ENCODE measurements at places on chromosomes 6 and 20.

- no peak for DNase-seq
Measured at GRCh38 chr6:135104199-135104598, 49.6 kb upstream of the HBS1L start.

DNA sequence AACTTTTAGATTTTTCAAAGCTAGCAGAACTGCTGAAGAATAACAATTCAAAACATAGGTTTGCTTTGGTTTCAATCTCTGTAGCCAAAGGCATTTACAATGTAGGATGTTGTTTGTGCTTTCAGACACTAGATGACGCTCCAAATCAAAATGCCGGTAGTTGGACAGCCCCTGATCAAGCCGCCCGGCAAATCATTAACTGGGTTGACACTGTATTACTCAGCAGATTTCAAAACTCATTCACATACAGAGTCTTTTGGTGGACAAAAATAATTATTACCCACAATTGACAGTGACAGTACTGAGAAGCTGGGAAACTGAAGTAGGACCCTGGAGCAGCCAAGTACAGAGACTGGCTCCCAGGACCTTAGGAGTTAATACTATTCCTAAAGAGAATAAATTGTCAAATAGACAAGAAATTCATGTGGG lies 21.3 kb upstream of the HFE start:
- DNase-seq: no peak

DNA sequence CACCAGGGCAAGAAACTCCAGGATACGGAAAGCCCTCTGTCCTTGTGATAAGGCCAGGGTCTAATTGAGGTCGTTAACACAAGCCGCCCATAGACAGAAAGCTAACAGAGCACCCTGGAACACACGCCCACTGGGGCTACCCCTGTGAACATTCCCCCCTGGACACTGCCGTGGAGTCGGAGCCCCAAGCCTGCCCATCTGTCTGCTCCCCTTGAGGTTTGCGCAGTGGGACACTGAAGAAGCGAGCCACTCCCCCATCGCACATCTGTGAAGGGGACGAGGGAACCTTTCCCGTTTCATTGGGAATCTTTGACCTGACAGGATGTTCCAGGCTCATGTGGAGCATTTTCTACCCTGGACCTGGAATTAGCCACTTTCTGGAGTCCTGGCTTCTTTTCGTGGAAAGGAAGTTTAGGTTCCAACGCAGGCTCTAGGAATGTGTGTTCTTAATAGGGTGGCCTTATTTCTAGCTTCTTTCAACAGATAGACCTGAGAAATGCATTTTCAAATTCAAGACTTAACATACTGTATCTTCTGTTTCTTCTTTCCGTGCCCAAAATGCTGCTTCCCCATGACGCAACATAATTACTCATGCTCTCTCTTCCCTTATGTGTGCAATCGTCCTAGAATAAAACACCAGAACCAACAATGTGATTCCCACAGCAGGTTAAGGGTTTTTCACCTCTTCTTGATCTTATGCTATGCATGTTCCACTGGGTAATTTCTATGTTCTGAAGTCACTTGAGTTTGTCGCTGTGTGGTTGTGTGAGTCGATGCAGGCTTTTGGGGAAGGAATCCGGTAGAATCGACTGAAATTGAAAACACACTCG lies 161.1 kb downstream of the ERMARD start:
- DNase-seq: no peak

- DNase-seq: no peak
Measured at GRCh38 chr6:27426045-27426620, 37.6 kb downstream of the ZNF391 start.

DNA sequence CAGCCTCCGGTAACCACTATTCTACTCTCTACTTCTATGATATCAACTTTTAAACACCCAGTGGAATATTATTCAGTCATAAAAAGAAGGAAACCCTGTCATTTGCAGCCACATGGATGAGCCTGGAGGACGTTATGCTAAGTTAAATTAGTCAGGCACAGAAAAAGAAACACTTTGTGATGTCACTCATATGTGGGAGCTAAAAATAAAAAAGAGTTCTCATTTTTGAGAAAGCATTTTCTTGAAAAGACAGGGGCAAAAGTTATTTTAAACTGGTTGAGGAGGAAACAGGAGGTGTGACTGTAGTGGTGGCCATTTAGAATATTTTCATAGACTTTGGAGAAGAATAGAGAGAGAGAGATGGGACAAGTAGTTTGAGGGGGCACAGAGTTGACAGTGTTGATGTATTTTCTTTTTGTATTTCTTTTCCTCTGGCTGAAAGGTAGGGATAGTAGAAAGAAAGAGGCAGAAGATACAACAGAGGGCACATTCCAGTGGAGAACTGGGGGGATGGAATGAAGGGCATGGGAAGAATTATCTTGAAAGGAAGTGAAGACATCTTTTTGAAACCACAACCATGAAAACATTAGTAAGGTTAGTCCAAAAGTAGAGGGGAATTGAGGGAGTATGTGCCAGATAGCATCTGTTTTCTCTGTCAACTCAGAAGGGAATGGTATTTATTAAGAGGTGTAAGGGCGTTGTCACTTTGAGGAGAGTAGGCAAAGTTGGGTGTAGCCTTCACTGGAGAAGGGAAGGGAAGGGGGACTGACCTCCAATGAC lies 181.3 kb upstream of the GMDS start:
- no peak for DNase-seq

DNA sequence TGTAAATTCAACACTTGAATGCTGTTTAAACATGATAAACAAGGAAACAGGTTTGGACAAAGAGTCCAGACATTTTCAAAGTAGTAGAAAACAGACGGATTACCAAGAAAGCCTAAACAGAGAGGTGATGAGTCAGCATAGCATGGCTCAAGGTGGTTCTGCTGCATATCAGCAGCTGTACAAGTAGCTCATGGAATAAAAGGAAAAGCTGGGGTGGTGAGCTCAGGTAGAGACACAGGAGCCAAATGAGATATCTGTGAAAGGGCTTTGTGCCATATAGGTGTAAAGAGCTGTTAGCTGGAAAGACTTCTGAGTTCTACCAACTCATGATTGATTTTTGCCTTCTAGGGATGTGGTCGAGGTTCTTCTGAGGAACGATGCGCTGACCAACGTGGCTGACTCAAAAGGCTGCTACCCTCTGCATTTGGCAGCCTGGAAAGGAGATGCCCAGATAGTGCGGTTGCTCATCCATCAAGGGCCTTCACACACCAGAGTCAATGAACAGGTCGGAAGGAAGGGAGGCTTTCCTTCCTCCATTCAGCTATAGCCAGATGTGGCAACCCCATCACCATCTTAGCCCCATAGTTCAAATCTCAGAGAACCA lies 80.7 kb downstream of the ANKS1A start:
- DNase-seq: no peak

DNA sequence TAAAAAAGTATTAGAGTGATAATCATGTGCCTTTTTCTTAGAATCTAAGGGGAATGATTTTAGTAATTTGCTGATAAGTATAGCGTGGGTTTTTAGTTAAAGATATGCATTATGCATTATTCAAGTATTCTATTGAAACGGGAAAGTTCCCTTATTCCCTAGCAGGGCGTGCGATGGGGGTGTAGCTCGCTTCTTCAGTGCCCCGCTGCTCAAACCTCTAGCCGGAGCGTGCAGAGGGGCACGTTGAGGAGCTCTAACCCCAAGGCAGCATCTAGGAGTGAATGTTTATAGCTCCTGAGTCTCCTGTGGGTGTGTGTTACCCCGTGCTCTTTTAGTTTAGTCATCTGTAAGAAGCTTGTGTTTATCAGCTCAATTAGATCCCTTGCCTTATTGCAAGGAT lies 1339.5 kb upstream of the MAP3K7 start:
- no peak for DNase-seq

GRCh38 chr6:169839493-169839892 lies 88.1 kb downstream of the ERMARD start:
- DNase-seq: no peak

- no peak for DNase-seq
Measured at GRCh38 chr20:49690899-49691620, 22.6 kb downstream of the B4GALT5 start.

DNA sequence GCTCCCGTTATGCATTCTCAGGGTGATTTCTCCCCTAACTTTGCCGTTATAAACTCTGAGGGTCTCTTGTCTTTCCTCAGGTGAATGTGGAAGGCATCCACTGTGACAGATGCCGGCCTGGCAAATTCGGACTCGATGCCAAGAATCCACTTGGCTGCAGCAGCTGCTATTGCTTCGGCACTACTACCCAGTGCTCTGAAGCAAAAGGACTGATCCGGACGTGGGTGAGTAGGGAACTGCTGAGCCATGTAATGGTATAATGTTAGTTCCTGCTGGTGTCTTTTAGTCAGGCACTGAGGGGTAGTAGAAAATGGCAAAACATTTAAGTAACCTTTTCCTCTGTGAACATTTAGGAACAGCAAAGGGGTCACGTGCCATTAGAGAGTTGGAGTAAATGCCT lies 395.4 kb downstream of the ARHGAP18 start:
- no peak for DNase-seq

DNA sequence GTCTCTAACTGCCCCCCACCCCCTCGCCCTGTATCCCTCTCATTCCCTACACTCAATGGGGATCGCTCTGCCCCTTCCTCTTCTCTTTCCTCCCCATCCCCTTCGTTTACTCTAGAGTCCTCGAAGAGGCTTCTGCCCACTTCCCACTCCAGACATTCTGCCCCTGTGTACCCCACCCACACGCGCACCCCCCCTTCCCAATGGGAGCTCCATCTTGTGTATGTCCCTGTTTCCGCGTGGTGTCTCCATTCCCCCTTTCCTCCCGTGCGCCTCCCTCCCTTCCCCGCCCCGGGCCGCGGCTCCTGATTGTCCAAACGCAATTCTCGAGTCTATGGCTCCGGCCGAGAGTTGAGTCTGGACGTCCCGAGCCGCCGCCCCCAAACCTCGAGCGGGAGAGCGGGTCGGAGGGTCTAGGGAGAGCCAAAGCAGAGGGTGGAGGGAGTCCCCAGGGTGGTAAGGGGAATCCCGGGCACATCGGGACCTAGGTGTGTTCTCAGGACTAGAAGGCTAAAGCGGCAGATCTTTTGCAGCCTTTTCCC lies 679 bp upstream of the RING1 start:
- no peak for DNase-seq

- no peak for DNase-seq
Measured at GRCh38 chr20:11522366-11522741, 395.3 kb upstream of the BTBD3 start.

DNA sequence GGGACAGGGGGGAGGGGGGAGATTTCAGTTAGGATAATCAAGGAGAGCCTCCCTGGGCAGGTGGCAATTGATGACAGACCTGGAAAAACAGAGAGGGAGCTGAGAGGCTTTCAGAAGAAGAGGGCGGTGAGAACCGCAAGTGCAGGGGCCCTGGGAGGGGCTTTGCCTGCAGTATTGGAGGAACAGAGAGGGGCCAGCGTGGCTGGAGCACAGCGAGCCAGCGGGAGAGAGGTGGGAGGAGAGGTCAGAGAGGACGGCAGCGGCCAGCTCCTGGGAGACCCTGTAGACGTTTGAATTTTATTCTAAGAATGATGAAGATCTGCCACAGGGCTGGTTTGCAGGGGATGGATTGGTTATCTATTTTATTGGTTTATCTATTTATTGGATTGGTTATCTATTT lies 34.5 kb upstream of the NOL4L start:
- no peak for DNase-seq

- no peak for DNase-seq
Measured at GRCh38 chr20:3551681-3552434, 81.0 kb downstream of the ATRN start.

DNA sequence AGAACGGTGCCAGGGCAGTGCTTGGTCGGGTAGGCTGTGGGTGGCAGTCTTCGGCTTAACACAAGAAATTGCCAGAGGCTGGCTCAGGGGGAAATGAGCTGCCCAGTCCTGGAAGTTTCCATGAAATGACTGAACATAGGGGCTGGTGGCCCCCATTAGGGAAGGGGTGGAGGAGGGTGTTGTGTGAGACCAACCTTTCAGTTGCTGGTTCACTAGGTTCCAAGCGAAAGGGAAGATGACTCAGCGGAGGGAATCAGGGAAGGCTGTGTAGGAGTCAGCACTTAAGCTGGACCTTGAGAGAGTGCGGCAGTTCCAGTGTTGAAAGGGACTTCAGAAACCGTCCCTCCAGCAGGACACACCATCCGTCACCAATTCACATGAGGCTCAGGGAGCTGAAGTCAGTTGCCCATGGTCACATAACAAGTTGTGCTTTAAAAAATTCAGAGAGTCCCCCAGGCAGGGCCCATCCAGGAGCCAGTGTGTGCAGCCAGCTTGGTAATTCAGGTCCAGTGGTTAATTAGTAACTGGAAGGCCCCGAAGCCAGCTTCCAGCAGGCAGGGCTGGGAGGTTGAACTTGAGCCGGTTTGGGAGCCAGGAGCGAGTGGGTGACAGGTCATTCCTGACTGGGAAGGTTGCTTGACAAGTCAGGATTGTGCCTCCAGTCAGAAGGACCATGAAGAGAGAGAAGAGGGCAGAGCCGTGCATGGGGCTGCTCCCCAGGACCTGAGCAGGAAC lies at the start of gene SGK2:
SGK2 (plus strand) TSS at position 616 of the 735 bp plus-strand sequence. CDS start 7,469 bp downstream, outside the sequence.
- DNase-seq: no peak

DNA sequence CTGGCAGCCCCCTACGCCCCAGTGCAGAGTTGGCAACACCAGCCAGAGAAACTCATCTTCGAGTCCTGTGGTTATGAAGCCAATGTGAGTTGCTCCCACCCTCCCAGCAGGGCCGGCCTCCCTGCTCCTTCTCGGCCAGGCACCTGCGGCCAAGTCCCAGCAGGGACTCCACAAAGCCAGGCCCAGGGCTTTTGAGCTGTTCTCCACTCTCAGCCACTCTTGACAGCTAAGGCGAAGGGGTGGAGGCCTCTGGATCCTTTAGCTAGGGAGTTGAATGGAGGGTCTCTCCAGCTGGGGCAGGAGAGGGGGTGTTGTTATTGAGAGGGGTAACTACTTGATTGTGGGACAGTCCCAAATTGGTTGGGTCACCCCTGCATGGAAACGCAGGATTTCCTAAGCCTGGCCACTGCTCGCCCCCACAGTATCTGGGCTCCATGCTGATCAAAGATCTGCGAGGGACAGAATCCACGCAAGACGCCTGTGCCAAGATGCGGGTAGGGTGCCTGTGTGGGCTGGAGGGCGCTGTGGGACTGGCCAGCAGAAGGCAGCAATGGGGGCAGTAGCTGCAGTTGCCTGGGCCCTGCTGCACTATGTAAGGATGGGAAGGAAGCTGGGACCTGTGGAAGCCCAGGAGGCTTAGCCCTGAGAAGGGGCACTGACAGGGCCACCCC lies 58.3 kb downstream of the TCP11 start:
- no peak for DNase-seq

DNA sequence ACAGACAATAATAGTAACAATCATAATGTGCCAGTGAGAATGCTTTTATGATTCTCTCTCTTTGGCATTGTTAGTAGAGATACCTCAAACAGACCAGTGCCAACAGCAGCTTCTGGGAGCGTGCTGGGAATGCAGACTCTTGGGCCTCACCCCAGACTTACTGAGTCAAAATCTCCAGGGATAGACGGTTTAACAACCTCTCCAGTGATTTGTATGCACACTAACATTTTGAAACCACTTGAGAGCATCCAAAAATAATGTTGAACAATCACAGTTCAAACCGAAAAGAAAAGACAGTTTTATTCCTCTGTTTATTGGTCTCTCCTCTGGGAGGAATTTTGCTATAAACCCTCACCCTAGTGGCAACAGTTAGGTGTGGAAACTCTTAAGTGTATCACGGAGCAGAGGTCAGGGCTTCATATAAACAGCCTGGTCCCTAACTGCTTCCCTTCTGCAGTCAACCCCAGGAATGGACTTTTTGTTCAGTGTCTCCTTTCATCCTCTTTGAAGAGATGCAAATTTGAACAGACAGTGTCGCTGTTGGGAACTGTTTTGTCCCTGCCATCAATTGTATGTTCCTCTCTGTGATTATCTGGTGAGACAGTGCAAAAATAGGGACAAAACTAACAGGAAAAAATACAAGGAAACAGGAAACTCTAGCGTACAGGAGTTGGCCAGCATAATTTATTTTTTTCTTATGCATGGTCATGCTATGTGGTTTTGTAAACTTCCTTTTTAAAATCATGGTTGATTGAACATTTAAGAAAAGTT lies 162.4 kb upstream of the BTBD3 start:
- DNase-seq: no peak
